ENCODE measurements at places on chromosomes 3 and 15. TPM values are rescaled to one million over a fixed set of nuclear protein-coding genes. Genes with fewer than 3 reads are reported as not detected.

Gene NTRK3
- not detected for polyA plus RNA-seq

Gene CRTC3
- 31.2 TPM for polyA plus RNA-seq

- DNase-seq = no peak
These were observed 8.3 kb upstream of the GREM1 start for GRCh38 chr15:32709295-32710033.

DNA sequence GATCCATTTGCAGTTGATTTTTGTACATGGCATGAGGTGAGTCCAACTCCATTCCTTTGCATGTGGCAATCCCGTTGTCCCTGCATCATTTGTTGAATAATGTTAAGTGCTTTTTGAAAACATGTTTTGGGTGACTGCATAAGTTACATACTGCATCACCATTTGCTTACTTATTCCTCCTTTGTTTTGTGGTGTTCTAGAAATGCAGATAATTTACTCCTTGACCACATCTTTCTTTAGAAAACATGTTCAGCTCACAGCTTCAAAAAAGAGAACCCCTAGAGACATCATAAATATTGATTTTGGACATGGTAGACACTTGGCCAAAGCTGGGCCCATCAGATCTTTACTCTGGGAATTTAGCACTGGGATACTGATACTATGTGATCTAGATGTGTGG, 135.3 kb upstream of the DAZL start:
- no peak for DNase-seq

DNA sequence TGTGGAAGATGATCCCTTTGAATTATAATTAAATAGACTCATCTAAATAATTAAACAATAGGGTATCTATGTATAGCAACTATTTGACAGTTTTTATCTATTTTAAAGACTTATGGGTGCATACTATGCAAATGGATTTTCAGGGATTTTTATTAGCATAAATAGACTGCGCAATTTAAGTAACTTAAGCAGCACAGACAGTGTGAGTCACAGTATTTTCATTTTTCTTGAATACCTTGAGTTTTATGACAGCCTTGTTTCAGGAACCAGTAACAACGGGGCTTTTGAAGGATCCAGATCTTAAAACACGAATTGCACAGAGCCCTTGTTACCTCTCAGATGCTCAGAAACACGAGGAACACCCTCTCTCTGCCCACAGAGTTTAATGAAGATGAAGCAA, 175.5 kb upstream of the CD96 start:
- DNase-seq = no peak

GRCh38 chr15:59678620-59679019, 10.5 kb downstream of the BNIP2 start:
- no peak for DNase-seq

DNA sequence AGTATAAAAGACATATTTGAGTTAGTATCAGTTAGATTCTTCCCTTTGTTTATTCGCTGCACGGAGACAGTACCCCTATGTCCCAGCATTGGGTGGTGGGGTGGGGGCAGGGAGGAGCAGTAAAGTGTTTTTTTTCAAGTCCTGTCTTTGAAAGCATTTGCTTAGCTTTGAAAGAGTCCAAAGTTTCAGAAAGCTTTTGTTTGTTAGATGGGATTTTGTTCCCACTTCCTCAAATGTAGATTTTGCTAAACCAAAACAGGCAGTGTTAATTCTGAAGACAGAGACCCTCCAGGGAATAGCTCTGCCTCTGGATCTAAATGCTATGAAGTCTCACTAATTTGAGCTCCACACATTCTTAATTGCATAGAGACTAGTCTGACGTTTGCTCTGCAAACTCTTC, 114.6 kb upstream of the KCNAB1 start:
- DNase-seq = no peak

GRCh38 chr3:167102071-167102470, 278.0 kb downstream of the ZBBX start:
- DNase-seq = no peak

- DNase-seq = no peak
These were observed 130.3 kb downstream of the MINAR1 start for GRCh38 chr15:79562403-79562815.

DNA sequence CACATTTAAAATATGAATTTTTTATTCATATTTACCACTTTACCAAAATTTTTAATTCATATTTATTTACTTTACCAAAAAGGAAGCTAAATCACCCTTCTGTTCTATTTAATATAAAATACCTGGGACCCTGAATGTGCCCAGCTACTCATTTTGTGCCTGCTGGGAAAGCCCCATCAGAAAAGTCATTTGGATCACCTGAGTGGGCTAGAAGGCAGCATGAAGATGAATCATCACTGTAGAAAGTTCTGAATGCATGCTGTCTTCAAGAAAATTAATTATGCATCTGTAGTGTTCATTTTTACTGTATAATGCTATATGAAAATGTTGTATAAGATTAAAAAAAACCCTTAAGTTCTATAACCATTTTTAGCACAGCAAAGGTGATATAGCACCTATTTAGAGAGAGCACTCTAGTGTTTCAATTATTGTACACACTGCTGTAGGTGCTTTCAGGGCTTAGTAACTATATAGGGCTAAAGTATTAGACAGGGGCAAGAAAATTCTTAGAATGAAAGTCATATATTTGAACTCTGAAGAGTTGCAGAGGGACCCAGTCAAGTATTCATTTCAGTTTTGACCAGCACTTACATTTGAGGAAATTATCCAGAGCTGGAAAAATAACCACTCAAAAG, 175.1 kb downstream of the NFKBIZ start:
- no peak for DNase-seq

DNA sequence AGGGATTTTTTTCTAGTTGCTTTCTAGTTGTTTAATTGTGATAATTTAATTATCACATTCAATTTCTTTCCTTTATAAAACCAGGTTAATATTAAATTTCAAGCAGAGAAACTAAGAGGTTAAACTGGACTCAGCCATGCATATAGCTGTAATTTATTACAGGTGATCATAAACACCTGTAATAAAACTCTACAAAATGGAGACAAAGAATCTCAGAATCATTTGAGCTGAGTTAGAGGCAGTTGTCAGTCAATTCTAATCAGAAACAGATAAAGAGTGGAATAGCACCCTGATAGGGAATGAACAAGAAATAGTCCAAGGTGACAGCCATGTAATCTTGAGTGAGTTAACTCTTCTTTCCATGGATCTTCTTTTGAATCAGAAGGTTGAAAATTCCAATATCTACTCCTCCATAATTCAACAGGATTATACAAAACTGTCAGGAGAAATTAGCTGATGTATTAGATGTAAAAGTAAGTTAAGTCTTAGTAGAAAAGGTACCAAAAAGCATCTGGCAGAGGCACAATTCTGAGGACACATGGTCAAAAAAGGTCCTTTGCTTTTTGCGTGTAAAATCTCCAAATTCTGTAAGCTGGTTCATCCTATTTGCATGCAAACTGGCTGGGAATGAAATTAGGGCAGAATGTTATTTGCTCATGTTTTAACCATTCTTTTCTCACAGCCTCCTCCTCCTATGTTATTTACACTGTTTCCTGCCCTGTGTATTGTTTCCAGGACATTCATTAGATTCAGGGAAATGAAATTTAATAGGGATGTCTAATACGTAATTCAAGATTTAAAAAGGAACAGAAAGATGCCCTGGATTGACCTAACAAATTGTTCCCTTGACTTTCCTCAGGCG, 39.4 kb upstream of the B3GNT5 start:
- DNase-seq = no peak

- peak; percentile 24 for DNase-seq
These were observed 44.9 kb downstream of the OXSR1 start for GRCh38 chr3:38210141-38210757.

DNA sequence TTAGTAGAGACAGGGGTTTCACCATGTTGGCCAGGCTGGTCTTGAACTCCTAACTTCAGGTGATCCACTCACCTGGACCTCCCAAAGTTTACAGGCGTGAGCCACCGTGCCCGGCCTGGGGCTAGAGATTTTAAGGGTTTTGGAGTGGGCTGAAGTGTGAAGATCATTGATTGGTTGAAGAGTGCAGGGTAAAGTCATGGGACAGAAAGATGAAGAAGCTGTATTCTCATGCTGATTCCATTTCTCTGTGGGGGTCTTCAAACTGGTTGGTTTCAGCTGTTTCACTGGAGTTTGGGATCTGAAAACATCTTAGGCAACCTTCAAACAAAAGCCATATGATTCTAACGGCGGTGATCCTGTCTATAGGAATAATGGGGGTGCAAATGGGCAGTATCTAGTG, 52.1 kb downstream of the GATM start:
- DNase-seq = no peak

DNA sequence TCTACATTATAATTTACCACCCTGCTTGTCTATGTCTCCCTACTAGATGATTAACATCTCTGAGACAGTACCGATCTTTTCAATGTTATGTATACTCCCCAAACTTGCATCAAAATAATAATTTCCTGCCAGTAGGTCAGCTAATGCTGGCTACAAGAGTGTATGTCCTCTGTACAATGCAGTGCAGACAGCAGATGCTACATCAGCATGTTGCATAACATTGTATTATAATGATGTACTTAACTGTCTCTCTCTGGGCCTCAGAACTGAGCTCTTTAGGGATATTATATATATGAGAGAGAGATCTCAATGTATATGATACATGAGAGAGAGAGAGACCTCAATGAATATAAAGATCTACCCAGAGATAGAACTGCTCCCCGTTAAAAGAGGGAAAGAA, 456.6 kb downstream of the SHQ1 start:
- DNase-seq = no peak

DNA sequence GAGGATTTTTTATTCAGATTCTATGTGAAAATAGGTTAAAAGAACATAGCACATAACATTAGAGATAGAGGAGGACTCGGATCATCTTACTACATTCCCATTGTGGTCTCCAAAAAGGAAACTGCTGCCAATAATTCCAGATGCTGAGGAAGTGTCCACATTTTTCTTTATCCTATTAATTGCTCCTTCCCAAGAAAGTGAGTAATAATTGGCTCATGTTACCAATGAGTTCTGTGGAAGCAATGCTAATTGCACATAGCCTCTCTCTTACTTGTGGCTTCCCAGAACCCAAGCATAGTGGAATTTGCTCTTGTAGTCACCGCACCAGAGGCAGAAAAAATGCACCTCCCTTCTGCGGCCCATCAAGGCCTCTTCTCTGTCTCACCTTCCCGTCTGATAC, 208.4 kb downstream of the PLOD2 start:
- DNase-seq = no peak
